Activated T-cell treated with anti-CD3 and anti-CD28 coated beads for 48 hours (primary cell): ENCODE measurements at places on chromosomes 5 and 9.

GRCh38 chr5:148880197-148880596, 53.8 kb downstream of the ADRB2 start:
- no peak for DNase-seq

- DNase-seq: no peak
These were observed 1.3 kb downstream of the GNG10 start for GRCh38 chr9:111662576-111663300.

DNA sequence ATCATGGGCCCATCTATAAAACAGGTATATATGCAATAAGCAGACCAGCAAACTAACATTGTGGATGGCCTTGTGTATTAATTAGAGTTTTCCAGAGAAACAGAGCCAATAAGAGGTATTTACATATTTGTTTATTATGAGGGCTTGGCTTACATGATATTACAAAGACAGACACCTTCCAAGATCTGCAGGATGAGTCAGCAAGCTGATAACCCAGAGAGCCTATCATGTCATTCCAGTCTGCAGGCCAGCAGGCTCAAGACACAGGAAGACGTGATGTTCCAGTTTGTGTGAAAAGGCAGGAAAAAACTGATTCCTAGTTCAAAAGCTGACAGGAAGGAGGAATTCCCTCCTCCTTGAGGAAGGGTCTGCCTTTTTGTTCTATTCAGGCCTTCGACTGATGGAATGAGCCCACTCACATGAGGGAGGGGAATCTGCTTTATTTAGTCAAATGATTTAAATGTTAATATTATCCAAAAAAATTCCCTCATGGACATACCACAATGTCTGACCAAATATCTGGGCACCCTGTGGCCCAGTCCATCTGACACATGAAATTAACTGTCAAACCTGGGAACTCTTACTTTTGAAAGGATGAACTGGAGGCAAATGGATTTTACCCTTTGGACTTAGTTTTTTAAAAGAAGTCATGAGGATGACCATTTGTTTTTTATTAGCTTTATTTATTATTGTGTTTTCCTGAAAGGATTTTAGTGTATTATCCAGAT, 161.2 kb upstream of the CHD1 start:
- DNase-seq: no peak

GRCh38 chr5:176687881-176688280, 40.6 kb downstream of the TSPAN17 start:
- DNase-seq: no peak

DNA sequence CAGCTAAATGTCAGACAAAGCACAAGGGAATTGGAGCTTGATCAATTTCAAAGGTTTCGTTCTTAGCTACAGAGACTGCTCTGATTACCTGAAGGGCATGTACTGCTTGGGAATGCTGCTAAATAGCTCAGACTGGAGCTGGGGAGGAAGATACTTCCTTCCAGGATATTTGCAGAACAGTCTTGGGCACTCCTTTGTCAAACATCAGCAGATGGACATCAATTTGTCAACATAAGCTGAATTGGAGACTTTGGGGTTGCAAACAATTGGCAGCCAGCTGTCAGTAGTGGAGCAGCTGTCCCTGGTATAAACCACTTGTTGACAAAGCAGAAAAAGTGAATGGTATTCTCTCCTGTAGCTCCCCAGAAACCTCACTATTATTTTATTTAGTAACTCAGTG, 182.0 kb downstream of the CCDC192 start:
- no peak for DNase-seq

- DNase-seq: no peak
These were observed 701 bp upstream of the ZNF462 start for GRCh38 chr9:106862110-106862820.

DNA sequence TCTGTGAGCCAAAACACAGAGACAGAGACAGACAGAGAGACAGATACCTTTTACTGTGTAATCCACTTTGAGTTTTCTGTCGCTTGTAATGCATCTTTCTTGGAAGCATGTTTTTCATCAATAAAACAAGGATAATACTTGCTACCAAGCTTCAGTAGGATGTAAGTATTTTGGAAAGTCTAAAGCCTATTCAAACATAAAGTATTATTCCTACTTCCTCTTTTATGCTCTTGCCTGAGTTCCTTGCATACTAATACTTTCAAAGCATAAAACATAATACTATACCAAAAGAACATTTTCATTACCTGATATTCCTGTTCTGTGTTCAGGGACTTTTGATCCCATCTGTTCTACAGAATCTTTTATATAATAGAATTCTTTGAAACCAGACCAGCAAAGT, 64.5 kb upstream of the SLC30A5 start:
- DNase-seq: no peak
